ENCODE measurements at places on chromosomes 3 and 15. TPM values are rescaled to one million over a fixed set of nuclear protein-coding genes. Genes with fewer than 3 reads are reported as not detected.

IGSF10 gene
- 2.1 TPM for total RNA-seq

TICRR gene
- total RNA-seq = 0.76 TPM

PARP15 gene
- total RNA-seq = 0.51 TPM

POC1A gene
- total RNA-seq = 4.8 TPM

CYP1A2 gene
- not detected for total RNA-seq

GCSAM gene
- 1.4 TPM for total RNA-seq

DAPK2 gene
- 30.8 TPM for total RNA-seq

COL6A6 gene
- total RNA-seq = 0.38 TPM

ASB14 gene
- total RNA-seq = not detected

TF gene
- total RNA-seq = 12.5 TPM

IL5RA gene
- total RNA-seq = not detected

UCN2 gene
- total RNA-seq = 22.0 TPM

RGMA gene
- total RNA-seq = 18.7 TPM

Measured in suprapubic skin (tissue), 4 donors.